ENCODE measurements at places on chromosomes 11 and 22.

GRCh38 chr22:24322522-24322921 is 51.9 kb downstream of the SPECC1L start:
- DNase-seq: no peak

GRCh38 chr11:86101941-86102407 is 33.1 kb upstream of the PICALM start:
- no peak for DNase-seq

DNA sequence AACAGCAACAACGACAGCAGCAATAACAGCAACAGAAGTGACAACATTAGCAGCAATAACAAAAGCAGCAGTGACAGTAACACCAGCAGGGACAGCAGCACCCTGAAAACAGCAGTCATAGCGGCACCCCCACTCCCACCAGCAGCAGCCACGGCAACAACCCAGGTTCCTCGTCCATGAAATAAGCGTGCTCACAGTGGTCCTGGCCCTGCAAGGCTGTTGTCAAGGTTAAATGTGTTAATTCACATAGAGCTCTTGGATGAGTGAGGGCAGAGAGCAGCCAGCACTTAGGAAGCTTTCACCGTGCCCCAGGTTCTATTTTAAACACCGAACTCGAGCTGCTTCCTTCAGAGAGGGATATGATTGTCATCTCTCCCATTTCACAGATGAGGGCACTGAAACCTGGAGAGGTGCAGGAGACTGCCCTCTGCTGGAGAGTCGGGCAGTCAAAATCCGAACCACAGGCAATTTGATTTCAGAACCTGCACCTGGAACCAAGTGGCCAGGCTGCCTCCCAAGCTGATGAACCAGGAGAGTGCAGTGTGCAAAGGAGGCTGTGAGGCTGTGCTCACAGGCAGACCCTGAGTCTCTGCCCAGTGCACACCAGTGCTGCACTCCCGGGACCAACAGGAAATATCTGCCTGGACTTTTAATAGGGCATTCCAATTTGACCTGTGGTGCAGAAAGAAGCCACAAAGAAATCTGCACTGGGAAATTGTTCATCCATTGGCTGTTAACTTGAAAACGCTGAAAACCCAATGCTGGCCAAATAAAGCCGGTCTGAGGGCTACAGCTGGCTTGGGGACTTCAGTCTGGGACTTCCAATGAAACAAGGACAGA is 22.9 kb upstream of the FGF3 start:
- DNase-seq: no peak

DNA sequence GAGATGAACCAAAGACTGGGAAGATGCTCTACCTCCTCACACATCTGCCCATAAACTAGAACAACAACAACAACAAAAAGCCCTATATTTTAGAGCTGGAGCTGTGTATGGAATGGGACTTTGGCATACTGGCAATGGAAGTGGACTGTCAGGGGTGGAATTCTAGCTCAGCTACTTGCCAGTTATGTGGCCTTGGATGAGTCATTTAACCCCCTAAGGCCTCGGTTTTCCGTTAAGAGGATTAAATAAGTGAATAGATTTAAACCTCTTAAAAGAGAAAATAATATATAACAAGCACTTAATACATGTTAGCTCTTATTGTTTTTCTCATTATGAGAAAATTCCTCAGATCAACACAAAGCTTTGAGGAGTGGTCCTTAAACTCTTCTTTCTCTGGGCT is 195.0 kb downstream of the KIF18A start:
- no peak for DNase-seq
